ENCODE measurements at places on chromosomes 7 and 10. TPM values are rescaled to one million over a fixed set of nuclear protein-coding genes. Genes with fewer than 3 reads are reported as not detected.
A peak's percentile ranks its signal among the peaks of the same experiment; 100 is the strongest.

DNA sequence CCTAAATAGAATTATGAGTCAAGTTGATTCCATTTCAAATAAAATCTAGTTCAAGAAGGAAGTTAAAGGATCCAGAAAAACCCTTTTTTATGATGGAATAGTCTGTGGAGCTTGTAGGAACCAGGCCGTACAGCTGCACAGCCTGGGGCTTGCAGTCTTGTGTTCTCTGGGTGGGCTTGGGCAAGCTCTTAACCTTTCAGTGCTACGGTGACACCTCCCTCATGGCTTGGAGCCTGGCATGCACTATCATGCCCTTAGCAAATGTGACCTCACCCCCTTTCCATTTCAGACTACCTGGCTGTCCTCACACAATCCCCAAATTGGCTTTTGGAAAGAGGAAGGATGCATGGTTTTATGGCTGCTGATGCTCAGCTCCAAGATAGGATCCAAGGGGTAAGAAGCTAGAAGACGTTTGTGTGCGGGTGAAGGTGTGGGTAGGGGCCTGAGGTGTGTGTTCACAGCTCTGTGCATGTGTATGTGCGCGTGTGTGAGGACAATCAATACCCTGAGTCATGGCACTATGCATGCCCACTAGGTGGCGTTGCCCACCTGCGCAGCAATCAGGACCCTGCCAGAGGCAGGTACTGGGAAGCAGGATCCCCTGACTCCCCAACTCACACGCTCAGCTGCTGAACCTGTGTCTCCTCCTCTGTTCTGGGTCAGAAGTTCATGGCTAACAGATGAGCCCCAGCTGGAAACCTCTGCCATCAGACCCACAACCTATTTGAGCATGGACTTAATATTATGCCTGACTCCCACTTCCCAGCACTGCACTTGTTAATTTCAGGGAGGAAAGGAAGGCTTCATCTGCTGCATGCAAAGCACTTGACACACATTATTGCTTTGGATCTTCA, 113.4 kb downstream of the PTPN20 start:
- DNase-seq, result peak; percentile 81

DNA sequence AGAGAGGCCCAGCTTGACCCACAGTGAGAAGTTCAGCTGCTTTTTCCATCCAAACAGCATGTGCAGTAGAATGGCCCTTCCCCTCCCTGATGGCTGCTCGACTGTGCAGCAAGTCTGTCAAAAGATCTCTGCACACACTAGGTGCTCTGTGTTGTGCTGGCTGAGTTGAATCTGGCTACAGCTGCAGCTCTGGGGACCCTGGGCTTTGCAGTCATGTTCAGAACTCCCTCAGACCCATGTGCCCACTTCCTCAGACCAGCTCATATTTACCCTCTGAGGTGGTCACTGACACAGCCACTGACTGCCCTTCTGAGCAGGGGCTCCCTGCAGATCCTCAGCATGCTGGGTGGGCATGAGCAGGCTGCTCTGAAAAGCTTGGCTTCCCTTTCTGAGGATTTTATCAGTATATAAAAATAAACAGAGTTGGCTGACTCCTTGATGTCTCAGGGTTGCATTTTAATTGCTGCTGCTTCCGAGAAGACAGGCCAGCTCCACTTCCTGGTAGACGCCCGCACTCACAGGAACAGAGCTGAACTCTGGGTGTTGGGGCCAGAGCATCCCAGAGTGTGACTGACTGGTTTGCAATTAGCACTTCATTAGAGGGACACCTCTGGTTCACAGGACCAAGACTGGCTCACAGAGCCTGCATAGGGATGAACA, 507.9 kb downstream of the RPS24 start:
- no peak for DNase-seq

DNA sequence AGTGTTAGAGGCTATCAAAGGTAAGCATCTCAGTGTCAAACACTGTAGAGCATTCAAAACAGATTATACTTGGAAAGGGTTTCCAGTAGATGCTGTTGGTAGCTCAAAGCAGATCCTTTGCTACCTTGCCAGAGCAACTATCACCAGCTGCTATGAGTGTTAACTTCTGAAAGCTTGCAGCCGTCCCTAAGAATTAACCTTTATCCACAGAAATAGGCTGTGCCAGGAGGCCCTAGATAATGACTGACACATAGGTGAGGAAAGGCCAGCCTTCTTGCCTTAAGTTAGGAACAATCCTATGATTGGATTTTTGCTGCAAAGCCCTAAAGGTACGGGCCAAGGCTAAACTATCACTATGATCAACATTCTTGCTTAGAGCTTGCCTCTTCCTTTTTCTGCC, 263.2 kb downstream of the DGKB start:
- no peak for DNase-seq

DNA sequence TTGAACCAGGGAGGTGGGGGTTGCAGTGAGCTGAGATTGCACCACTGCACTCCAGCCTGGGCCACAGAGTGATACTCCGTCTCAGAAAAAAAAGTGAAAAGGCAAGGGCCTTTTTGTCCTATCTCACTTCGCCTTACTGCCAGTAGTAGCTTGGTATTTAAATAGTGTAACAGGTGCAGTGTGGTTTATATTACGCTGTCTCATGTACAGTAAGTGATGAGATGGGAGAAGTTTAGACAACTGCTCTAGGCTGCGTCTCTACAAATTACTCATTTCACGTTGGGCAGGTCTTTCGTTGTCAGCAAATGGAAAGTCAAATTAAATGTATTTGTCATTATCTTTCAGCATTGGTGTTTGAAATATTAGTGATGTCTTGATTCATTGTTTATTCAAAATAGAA, 15.5 kb upstream of the PFKFB3 start:
- DNase-seq, result no peak

OR13A1 gene
- 0.15 TPM for total RNA-seq

LHFPL3 gene
- total RNA-seq, result not detected

DNA sequence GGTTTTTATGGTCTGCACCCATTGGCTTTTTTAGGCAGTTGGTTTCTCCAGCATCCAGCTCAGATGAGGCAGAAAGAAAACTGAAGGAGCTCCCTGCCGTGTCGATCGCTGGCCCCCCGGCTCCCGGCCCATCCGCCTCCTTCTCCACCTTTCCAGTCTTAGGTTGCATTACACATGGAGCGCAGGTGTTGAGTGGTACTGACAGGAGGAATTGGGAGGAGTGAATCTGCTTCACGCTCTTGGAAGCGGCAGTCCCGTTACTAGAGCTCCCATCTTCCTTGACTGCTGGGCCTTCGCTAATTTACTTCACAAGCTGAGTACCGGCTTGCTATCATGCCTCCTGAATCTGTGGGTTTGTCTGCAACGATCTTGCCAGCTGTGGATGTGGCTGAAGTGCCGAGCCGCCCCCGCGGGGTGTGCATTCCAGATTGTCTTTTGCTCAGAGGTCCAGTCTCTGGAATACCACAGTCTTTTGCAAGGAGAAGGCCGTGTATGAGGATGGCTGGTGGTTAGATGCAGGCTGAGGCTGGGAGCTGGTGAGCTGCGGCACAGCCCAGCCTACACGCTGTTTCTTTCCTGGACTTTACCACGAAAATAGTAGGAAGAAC, 17.1 kb downstream of the IQCE start:
- DNase-seq, result no peak

GRCh38 chr10:62817121-62817765, 1.1 kb upstream of the EGR2 start:
- peak; percentile 37 for DNase-seq

GRCh38 chr10:67527351-67527750, 168.6 kb downstream of the CTNNA3 start:
- DNase-seq, result no peak

C7orf33 gene
- total RNA-seq, result not detected

GRCh38 chr7:100575206-100575631, 1.5 kb upstream of the SAP25 start:
- DNase-seq, result no peak

- DNase-seq, result no peak
These were observed 12.2 kb downstream of the COMTD1 start for GRCh38 chr10:75223507-75223906.

SCD gene
- total RNA-seq, result 220 TPM

GRCh38 chr7:141838581-141838980, 2.7 kb downstream of the PRSS37 start:
- no peak for DNase-seq

All from PC-9 (cell line).